ENCODE measurements at places on chromosomes 12 and 14.

GRCh38 chr12:81078469-81079196 is 754 bp downstream of the ACSS3 start:
- DNase-seq: no peak

DNA sequence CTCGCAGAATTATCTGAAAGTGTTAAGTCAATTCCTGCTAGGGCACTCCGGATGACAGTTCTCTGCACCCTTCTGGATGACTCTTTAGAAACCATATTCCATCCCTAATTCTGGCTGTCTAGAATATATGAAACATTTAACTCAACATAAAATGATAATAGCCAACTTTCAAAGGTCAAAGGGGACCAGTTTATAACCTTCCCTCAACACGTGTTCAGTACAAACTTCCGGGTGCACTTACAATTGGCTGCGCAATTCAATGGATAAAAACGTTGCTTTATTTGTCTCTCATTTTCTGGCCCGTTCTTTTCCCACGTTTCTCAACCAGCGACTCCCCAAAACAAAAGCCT is 1.3 kb downstream of the SBNO1 start:
- DNase-seq: no peak

DNA sequence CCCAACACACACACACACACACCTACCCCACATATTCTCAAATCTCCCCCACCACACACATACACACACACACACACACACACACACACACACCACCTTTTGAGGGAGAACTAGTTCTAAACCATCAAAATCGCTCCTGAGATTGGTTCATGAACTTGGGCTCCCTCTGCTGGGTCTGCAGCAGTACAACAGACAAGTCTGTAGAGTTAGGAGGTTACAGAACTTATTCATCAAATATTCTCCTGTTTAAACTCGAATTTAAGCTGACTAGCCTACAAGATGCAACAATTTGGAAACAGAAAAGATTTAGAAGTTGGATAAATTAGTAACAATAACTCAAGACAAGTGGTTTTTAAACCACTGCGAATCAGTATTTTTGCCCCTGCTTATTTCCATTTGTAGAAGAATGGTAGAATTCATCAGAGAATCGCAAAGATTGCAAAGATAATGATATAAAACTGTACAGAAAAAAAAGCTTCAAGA is 136.4 kb upstream of the USP15 start:
- peak; percentile 15 for DNase-seq

DNA sequence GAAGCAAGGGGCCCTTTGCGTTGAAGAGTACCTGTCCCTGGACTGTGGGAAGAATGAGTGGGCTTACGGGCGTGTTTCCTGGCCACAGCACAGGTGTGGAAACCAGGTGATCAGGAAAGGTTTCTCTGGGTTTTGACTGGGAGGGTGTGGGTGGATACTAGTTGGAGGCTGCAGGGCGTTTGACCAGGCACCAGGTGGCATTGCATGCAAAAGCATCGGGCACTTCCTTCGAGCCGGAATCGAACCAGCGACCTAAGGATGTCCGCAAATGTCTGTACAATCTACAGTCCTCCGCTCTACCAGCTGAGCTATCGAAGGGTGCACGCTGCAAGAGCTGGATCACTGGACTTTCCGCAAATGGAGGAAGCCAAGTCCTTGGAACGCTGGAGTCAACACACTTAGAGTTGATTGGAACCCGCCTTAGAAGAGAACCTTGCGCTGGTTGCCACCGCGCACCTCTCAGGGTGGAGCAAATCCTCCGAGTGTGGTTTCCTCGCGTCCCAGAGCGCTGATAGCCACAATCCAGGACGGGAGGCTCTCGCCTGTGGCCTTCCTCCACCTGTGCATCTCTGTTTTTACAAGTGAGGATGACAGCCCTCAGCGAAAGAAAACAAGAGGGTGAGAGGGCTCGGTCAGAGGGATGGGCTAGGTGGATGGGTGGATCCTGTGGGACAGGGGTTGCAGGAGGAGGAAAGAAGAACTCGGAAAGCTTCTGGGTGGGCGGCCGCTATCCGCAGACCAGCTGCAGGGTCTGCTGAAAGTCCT is 21.2 kb upstream of the RNASE4 start:
- peak; percentile 65 for DNase-seq

DNA sequence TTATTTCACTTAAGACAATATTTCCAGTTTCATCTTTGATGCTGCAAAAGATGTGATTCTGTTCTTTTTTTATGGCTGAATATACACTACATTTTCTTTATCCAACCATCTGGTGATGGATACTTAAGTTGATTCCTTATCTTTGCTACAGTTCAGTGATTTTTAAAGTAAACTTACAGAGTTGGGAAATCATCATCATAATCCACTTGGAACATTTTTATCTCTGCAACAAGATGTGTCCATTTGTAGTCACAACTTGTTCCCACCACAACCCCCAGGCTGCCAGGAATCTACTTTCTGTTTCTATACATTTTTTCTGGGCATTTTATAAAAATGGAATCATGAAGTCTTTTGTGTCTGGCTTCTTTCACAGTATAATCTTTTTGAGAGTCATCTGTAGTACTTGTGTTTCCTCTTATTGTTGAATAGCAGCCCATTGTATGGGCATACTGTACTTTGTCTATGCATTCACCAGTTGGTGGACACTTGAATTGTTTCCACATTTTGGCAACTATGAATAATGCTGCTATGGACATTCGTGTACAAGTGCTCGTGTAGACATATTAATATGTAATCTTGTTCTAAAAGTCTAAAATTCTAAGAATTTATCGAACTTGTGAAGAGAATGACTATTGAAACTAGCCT is 212.5 kb upstream of the DDHD1 start:
- no peak for DNase-seq

DNA sequence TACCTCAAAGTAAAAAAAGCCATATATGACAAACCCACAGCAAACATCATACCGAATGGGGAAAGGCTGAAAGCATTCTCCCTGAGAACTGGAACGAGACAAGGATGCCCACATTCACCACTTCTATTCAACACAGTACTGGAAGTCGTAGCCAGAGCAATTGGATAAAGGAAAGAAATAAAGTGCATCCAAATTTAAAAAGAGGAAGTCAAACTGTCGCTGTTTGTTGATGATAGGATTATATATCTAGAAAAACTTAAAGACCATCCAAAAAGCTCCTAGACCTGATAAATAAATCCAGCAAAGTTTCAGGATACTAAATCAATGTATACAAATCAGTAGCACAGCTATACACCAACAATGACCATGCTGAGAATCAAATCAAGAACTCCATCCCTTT is 5.2 kb downstream of the NDUFA12 start:
- DNase-seq: no peak

DNA sequence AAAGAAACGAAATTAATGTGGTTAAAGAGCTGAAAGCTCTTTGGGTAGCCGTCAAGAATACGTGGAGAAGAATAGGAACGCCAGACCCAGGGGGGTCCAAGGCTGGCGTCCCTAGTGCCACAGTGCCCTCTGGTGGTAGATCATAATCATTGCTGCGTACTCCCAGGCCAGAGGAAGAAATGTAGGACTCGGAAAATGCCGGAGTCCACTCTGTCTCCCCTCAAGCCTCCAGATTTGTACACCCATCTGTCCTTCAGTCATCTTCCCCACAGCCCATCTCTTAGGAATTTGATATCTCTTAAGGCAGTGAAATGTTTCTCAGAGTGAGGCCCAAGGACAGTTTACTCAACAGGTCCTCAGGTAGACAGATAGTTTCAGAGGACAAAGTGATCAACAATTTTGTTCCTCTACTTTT is 25.4 kb upstream of the PLEKHG6 start:
- peak; percentile 49 for DNase-seq

GRCh38 chr12:704516-705242 is 41.4 kb upstream of the NINJ2 start:
- DNase-seq: no peak

- DNase-seq: no peak
These were observed 1142.1 kb downstream of the FLRT2 start for GRCh38 chr14:86672080-86672479.

DNA sequence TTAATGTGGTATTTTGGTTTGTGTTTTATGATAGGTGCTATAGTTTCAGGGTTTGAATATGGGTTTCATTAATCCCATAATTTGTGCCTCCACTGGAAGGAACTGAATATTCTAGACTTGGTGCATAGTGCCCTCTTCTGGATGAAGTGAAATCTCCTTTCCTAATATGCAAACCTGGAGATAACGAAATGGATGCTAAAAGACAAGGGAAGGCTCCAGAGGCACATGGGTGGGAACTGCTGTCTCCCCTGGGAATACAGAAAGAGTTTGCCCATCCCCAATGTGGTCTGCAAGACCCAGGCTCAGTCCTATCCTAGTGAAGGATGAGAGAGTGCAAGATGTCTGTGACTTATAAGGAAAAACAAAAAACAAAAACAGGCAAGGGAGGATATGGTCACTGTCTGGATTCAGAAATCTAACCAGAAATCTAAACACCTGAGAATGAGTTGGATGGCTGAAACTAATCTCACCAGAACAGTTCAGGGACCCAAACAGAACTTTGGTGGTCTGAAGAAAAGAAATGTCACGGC is 142.3 kb upstream of the TMPO start:
- no peak for DNase-seq

DNA sequence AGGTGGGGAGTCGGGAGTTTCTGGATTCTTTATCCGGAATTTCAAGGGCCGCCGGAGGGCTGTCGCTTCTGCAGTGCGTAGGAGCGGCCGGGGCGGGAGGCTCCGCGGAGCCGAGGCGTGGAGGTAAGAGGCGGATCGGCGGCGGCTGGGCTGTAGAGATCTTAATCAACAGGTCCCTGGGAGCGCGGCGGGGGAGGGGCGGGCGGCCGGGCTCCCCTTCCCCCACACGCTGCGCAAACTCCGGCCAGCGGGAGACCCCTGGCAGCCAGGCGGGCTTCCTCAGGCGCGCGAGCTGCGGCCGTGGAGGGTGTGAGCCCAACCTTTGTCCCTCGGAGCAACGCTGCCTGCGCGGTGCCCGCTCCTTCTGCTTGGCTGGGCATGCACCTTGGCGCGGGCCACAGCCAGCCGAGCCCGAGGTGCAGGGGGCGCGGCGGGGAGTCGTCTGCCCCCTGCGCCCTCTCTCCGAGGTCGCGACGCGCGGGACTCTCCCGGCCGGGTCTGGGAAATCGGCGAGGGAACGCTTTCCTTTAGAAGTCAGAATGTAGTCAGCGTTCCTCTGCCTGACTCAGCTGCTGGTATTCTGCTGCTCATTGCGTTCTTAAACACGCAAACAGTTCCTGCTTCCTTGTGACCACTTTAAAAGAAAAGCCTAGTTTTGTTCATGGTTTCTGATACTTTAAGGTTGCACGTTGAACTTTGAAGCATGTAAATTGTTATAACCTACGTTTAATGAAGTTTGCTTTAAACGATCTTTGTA is at the start of gene PALS1:
Gene PALS1 (plus strand): TSS at position 25 of the 757 bp plus-strand sequence. CDS start 37,736 bp downstream, outside the sequence.
- DNase-seq: peak; percentile 20

DNA sequence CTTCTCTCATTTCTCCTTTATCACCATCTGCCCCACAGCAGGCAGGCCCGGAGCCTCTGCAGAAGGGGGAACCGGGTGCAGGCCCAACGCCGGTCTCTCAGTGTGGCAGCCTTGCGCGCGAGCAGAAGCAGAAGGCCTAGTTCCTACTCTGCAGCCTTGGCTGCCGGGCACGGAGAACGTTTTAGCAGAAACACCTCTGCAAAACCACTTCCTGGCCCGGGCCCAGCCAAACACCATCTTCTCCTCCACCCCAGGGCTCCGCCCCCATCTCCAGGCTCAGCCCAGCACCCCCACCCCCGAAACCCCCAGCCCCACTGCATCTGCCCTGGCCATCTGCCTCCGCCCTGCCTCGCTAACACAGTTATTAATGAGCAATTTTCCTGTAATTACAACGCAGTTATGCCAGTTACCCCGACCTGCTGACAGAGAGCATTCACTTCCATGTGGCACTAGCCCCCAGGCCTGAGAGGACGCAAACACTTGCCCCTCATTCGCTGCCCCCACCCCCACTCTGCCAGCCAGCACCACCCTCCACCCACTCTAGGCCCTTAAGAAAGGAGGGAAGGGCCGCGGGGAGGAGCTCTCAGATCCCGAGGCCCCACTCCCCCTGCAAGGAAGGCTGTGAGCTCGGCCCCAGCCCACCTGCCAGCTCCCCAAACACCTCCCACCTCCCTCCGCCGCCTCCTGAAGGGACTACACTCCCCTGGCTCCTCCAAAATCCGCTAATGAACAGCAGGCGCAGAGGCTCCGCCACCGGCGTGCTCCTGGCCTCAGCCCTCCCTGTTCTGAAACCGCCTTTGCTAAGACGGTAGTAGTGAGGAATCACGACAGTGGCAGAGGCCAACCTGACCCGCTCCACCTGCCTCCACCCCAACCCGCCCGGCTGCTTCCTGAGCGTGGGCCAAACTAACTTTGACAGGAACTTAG is 44.7 kb upstream of the FBRSL1 start:
- peak; percentile 59 for DNase-seq

DNA sequence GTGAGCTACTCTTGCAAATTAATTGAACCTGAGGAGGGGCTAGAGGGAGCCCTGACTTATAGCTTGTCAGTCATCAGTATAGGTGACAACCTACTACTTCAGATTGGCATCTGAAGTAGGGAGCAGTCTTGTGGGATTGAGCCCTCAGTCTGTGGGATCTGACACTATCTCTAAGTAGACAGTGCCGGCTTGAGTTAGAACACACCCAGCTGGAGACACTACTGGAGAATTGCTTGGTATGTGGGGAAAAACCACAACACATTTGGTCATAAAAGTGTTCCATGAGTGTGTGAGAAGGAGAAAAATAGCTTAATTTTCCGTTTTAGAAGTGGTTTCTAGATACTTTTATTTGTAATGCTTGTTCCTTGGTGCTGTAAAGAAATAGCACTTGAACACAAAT is 30.5 kb upstream of the DDHD1 start:
- no peak for DNase-seq

- no peak for DNase-seq
These were observed 324.2 kb downstream of the ZFP36L1 start for GRCh38 chr14:68468437-68469207.

- no peak for DNase-seq
These were observed 158.0 kb upstream of the ALG10B start for GRCh38 chr12:38158428-38159091.

GRCh38 chr14:98070536-98070935 is 1201.5 kb downstream of the BCL11B start:
- DNase-seq: no peak

DNA sequence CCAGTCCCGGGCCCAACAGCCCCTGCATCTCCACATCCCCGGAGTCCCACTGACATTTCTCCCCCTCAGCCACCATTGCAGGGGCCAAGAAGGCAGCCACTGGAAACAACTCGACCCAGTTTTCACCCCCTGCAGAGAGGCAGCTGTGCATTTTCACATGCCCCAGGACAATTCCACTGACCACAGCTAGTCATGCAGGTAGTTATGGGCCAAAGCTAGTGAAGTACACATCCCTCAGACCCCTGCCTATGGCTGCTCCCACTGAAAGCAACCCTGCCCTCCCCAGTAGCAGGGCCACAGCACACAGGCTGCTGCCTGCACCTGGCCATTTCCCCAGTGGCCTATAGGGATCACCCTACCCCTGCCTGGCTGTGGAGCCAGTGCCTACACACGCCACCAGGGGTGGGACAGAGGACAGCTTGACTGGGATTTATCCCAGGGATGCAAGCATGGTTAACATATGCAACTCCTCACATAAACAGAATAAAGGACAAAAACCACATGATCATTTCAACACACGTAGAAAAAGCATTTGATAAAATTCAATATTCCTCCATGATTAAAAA is 154.0 kb downstream of the NDUFA12 start:
- DNase-seq: no peak

- DNase-seq: no peak
These were observed 218.7 kb downstream of the DIO2 start for GRCh38 chr14:79992407-79993198.

GRCh38 chr14:103705118-103705503 is 10.1 kb downstream of the XRCC3 start:
- DNase-seq: no peak
